ENCODE measurements at places on chromosomes 5 and 9.
A peak's percentile ranks its signal among the peaks of the same experiment; 100 is the strongest.

- peak; percentile 6 for DNase-seq
These were observed 103.5 kb downstream of the GCNT1 start for GRCh38 chr9:76562511-76562911.

GRCh38 chr9:18487611-18488010 lies 13.7 kb downstream of the ADAMTSL1 start:
- DNase-seq: no peak

GRCh38 chr9:114054191-114054690 lies 23.9 kb downstream of the AMBP start:
- no peak for DNase-seq

- no peak for DNase-seq
These were observed 68.4 kb downstream of the GAPVD1 start for GRCh38 chr9:125329978-125330377.

DNA sequence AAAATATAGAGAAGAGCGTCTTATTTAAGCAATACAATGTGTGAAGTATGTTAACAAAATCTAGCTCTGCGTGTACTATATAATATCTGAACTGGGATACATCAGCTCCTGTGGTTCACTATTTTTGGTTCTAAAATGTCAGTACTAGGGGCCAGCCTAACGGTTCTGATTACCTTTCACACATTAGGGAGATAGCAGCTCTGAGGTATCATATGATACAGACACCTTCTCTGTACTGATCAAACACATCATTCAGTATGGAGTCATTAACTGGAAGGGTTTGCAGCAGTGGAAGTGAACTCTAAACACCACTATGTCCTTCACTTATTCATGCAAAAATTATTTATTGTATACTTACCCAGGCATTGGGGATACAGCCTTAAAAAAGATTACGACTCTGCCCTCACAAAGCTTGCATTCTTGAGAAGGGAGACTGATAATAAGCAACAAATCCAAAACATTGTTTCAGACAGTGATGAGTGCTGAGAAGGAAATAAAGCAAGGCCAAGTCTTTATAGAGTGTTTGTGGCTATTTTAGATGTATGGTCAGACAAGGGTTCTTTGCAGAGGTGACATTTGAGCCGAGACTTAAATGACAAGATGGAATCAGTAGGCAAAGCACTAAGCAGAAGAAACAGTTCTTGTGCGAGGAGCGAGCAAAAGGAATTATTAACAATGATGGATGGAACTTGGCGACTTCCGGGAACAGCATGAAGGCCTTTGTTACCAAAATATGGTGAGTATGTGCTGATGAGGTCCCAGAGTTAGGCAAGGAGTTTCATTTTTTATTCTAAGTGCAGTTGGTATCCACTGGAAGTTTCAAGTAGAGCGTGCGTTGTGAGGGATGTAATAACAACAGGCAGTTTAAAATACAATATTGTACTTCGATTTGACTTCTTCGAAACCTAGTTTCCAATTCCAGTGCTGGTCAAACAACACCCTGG lies 1.8 kb upstream of the LNPEP start:
- peak; percentile 68 for DNase-seq

GRCh38 chr5:107464876-107465275 lies 205.9 kb downstream of the EFNA5 start:
- no peak for DNase-seq

GRCh38 chr9:126151031-126151685 lies 175.5 kb upstream of the MVB12B start:
- peak; percentile 17 for DNase-seq

DNA sequence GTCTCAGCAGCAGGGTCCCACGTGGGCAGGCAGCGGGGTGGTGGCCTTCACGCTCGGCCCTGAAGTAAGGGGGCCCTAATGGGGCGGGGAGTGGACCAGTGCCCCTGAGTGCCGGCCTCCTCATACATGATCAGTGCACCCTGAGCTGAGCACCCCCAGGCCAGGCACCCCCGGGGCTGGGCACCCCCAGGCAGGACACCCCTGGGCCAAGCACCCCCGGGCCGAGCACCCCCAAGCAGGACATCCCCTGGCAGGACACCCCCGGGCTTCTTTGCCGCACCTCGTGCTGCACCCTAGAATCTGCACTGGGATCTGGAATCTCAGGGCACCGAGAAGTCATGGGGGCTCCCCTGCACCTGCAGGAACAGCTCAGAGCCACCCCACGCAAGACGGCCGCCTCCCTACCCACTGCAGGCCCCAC lies 51.4 kb downstream of the EXD3 start:
- no peak for DNase-seq

DNA sequence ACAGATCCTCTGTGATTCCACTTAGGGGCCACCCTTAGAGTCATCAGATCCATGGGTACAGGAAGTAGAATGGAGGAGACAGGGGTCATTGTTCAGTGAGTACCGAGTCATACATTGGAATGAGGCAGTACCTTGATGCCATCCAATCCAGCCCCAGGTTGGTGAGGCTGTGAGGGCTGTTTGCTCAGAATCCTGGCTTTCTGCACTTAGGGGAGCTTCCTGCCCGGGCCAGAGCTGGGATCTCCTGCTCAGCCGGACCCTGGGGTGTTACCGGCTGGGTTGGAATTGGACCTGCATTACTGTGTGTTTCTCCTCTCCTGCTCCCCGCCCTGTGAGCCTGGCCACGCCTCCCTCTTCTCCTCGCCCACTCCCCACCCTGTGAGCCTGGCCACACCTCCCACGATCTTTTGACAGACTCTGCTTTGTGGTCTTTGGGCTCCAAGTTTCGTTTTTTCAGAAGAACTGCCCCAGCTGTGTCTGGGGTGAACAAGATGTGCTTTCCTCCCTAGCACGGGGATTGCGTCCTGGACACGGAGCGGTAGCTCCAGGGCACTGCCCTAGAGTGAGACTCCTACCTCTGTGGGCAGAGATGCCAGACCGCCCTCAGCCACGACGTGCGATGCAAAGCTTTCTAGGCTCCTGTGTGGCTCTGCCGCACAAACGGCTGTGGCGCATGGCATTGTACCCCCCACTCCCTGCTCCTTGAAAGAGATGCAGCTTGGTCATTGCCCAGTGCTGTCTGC lies 15.4 kb downstream of the TRAF2 start:
- peak; percentile 54 for DNase-seq

DNA sequence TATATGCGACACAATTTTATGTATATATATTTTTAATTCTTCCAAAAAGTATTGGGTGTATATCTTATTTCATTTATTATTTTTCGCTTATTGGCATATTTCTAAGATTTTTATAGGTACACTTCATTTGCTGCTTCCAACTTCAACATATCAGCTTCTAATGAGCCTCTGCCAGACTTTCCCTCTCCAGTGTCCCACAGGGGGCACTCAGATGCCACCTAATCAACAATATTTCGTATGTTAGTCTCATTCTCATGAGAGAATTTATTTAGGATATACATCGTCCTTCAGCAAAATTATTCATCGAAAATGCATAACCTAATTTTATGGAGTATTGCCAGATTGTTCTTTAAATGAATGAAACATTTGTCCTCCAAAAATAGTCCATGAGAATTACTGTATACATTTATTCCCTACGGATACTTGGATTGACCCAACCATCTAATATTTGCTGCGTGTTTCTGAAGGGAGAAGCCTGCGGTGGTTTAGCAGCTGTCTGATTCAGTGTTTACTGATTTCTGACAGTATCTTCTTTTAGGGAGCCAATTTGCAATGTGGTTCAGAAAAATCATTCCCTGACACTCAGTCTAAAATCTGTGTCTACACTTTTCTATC lies 100.6 kb upstream of the SELENOP start:
- DNase-seq: peak; percentile 67

GRCh38 chr5:138466125-138466899 lies 1.0 kb downstream of the EGR1 start:
- DNase-seq: peak; percentile 32

GRCh38 chr5:30802961-30803705 lies 390.4 kb upstream of the CDH6 start:
- DNase-seq: no peak

GRCh38 chr9:97889941-97890887 lies 32.1 kb downstream of the TRMO start:
- no peak for DNase-seq

DNA sequence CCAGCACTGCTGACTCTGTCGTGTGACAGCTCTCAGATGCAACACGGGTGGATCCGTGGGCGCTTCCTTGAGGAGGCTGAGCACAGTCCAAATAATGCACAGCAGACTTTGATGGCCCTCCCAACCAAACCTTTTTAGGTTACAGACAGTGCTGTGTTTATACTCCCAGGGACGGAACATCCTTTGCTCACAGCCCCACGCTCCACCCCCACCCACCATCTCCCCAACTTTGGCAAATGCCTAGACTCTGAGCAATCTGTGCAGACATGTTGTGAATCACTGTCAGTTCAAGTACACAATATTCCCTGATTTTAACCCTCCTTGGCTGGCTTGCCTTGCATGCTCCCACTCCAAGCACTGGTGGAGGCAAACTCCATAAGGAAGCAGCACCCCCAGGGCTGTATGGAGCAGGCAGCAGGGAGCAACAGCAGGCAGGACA lies 324.6 kb downstream of the MLLT3 start:
- DNase-seq: no peak

DNA sequence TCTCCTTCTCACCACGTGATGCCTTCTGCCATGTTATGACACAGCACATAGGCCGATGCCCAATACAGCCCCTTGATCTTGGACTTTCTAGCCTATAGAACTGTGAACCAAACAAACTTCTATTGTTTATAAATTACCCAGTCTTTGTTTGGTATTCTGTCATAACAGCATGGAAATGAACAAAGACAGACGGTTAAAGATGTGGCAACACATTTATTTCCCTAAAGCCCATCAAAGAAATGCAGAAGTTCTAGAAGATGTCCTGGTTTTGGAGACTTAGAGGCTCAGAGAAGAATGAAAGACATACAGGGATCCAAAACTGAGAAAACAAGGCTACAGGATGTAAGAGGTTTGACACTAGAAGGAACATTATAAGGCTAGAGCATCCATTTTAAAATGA lies 600.8 kb upstream of the DAB2 start:
- DNase-seq: no peak

- DNase-seq: peak; percentile 67
These were observed 2.5 kb downstream of the PTPDC1 start for GRCh38 chr9:94086486-94087345.

DNA sequence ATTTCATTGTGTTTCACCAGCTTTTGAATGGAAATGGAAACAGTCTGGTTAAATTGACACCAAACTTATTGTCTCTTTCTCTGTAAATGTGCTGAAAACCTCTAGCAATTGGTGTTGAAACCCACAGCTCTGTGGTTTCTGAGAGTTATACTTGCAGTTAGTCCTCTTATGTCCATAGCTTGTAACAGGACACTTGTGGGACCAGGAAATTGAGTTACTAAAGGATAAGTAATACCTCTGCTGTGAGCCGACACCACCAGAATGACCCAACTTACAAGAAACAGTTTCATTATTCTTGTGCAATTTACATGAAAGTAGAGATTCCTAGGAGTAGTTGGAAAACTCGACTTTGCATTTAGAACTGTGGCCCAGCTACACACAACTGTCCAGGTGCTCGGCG lies 191.5 kb downstream of the CFAP90 start:
- no peak for DNase-seq

GRCh38 chr5:81749192-81749560 lies 1.7 kb downstream of the SSBP2 start:
- no peak for DNase-seq

GRCh38 chr5:12292610-12293204 lies 388.5 kb upstream of the CTNND2 start:
- DNase-seq: peak; percentile 5

GRCh38 chr5:131968396-131968954 lies 23.0 kb upstream of the MEIKIN start:
- DNase-seq: no peak

- no peak for DNase-seq
These were observed 28.1 kb downstream of the SLC22A4 start for GRCh38 chr5:132322266-132322665.

GRCh38 chr9:115182264-115182663 lies 64.3 kb upstream of the TNC start:
- DNase-seq: no peak

- DNase-seq: no peak
These were observed 147.2 kb downstream of the MAST4 start for GRCh38 chr5:66743344-66743743.

GRCh38 chr5:172283862-172284610 lies 472 bp upstream of the UBTD2 start:
- DNase-seq: peak; percentile 74

DNA sequence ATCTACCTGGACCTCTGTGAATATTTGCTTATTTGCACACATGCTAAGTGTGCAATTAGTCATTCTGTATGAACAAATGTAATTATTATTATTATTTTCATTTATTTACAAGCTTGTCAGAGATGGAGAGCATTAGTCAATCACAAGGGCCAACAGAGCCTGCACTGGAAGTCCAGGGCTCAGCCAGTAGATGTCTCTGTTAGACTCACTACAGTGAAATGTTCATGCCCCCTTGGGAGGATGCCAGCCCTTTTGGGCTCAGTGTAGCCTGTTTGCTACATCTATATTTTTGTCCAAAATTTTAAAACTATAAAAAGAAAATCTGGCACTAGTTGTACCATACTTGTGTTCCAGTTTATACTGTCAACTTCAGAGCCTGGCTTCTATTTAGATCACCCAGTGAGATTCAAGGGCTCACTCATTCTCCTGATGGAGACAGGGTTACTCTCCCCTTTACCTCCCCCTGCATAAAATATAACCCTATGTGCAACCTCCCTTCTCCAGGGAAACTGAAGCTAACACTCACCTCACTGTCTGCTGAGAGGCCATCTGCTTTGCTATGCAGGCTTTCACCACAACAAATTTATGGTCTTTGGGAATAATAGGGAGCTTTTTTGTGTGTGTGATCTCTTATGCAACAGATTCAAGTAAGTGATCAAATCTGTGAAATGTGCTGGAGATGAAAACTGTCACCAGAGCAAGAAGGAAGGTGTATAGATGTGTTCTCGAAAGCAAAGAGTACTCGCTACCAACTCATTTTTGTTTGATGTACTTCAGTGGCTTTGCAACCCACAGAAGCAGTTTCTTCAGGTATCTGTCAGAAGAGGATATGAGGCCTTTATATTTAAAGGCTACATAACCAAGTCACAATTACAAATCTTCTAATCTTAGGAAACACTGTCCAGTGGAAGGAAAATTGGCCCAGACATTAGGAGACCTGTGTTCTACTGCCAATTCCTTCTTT lies 99.9 kb upstream of the TLE4 start:
- DNase-seq: peak; percentile 18

DNA sequence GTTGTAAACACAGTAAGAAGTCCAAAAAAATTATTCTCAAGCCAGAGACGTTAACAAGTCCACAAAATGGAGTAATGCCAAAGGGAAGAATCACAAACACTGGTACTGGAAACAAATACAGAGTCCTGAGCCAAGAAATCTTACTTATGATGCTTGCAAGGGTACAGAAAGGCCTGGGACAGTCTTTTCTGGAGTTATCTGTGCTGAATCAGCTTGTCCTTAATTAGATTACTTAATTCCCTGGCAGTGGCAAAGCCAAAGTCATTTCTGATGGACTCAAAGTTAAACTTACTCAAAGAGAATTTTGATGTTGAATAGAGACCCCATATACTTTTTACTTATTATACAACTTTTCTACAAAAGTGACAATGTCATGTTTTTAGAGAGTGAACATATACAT lies 610.5 kb upstream of the ITGA1 start:
- no peak for DNase-seq

GRCh38 chr5:69489246-69489645 lies 3.3 kb upstream of the OCLN start:
- no peak for DNase-seq

GRCh38 chr9:76629205-76629990 lies 134.8 kb upstream of the PCA3 start:
- no peak for DNase-seq

All from RKO (cell line).